ENCODE measurements at places on chromosomes 6 and 20. TPM values are rescaled to one million over a fixed set of nuclear protein-coding genes. Genes with fewer than 3 reads are reported as not detected.

GRCh38 chr6:137731600-137731959 is 135.5 kb upstream of the TNFAIP3 start:
- no peak for DNase-seq

DNA sequence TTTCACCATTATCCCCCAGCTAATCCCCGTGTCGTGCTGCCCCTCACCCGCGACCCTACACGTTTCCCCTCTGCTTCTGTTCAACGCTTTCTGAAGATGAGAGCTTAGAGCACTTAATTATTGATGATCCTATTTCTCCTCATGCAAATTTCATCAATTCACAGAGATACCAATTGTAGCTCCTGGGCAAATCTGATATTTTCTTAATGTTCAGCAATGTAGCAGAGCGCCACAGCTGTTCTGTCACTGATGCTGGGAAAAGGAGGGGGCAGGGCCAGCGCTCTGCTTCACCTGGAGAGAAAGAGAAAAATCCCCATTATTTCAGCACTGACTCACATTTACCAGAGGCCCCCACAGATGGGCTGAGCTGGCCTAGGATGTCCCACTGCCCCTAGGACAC is 121.2 kb downstream of the TTLL2 start:
- no peak for DNase-seq

DNA sequence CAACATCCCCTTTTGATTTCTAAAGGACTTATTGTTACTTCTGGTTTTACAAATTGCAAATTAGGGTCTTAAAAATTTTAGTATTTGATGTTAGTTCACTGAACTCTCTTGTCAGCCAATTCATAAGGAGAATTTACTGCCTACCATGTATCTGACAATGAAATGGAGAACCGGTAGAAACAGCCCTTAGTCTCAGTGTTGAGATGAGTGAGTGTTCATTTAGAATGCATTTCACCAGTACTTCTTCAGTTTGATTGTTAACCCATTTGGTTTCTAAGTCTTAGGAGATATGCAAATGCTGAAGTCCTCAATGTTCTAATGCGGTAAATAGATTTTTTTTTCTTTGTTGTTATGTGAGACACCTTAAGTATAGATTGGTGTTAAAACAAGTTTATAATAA is 616.3 kb upstream of the FLRT3 start:
- DNase-seq: no peak

GRCh38 chr20:58647162-58647795 is 3.8 kb upstream of the STX16 start:
- no peak for DNase-seq

GRCh38 chr6:42724825-42725224 is 2.4 kb upstream of the PRPH2 start:
- DNase-seq: no peak

- no peak for DNase-seq
These were observed 150.4 kb upstream of the HMGN3 start for GRCh38 chr6:79384845-79385244.

DNA sequence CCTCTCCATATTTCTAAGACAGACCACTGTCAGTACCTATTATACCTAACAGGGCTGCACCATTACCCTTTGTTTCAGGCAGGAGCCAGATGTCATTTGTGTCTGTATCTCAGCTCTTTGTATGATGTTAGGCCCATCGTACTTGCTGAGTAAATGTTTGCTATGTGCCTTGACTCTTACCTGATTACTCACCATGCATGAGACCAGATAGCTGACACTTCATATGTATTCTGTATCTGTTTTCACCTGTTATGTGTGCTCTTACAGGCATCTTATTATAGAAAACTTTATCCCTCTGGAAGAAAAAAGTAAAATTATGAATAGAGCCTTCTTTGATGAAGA is 31.7 kb upstream of the ASXL1 start:
- DNase-seq: no peak

- no peak for DNase-seq
These were observed 46.6 kb downstream of the SLC2A12 start for GRCh38 chr6:134005800-134006199.

DNA sequence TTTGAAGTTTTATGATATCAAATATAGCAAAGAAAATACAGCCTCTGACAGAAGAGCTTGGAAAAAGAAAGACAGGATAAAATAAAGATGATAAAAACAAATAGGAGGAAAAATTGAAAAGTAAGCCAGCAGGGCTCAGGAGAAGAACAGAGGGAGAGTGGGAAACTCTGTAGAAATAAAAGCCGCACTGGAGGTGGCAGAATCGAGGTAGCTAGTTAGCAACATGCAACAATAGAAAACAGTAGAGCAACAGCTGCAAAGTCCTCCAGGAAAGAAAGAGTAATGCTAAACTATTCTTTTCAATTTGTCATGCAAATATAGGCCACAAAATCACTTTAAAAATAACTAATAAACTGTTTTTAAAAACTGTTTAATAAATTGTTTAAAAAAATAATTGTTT is 28.8 kb downstream of the HBS1L start:
- no peak for DNase-seq

- DNase-seq: no peak
These were observed 294.1 kb downstream of the TFAP2B start for GRCh38 chr6:51112731-51113130.

DNA sequence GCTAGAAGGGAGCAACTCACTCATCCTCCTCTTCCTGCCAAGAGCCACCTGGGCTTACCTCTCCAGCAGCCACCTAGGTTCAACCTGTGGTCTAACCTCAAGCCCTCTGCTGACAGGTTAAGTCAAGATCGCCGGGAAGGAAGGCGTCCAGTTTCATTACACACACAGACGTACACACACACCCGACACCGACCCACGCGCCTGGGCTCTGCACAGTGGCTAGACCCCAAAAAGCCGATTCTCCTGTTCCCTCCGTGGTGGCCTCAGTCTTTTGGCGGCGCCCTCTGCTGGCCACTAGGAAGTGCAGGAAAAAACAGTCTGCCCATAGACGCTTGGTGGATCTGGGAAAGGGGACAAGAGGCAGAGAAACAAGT is 52.8 kb downstream of the MRPL14 start:
- DNase-seq: peak; percentile 87

DNA sequence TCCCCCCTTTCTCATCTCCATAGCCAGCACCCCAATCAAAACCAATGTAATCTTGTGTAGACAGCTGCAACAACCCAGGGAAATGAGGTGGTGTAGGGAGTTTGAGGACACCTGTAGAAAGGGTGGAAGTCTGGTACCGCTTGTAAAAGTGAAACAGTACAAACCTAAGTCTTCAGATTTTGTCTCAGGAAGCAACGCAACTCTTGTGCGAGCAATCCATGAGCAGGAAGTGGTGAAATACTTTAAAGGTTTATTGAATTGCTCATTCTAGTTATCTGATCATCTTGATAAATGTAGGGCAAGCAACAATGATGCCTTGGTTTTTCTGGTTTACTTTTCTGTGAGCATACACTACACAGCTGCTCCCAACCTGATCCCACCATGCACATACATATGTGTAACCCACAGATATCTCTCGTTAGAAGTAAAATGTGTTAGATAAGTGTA is 71.1 kb upstream of the THEMIS start:
- DNase-seq: no peak

- DNase-seq: no peak
These were observed 145.6 kb upstream of the CARMIL1 start for GRCh38 chr6:25133568-25133967.

GRCh38 chr6:21227486-21227885 is 366.1 kb upstream of the SOX4 start:
- no peak for DNase-seq

DNA sequence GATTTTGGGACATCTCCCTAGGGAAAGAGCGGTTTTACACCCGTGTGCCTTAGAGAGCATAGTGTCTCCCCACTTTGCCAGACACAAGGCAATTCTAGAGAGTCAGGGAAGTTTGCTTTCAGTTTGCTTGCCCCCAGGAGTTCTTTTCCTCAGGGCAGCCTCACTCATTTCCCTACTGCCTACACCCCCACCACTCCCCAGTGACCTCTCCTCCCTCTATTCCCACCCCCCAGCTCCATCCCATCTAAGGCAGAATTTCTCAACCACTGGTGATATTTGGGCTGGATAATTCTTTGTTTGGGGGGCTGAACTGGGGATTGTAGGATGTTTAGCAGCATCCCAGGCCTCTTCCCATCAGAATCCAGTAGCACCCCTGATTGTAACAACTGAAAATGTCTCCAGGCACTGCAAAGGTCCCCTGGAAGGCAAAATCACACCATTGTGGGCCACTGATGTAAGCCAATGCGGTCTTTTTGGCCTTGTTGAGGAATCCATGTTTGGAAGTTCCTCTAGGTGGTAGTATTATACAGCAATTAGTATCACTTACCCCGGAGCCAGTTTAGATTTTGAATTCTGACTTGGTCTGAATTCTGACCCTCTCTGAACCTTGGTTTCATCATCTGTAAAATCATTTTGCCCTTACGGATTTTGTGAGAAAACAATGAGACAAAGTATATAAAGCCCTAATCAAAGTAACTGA is 1.3 kb downstream of the EPPIN start:
- DNase-seq: peak; percentile 9

DNA sequence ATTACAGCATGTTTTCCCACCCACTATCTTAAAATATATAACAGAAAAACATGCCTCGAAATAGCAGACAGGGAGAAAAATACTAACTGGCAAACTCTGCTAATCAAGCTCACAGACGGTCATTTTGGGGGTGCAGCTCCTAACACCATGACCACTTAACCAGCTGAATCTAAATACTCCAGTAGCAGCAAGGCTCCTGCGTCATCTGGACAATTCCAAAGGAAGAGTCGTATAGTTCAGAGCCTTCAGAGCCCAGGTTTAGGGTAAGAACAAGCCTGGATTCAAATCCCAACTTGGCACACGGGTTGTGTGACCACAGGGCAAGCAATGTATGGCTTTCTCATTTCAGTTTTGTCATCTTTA is 81.3 kb upstream of the COL21A1 start:
- DNase-seq: no peak

DNA sequence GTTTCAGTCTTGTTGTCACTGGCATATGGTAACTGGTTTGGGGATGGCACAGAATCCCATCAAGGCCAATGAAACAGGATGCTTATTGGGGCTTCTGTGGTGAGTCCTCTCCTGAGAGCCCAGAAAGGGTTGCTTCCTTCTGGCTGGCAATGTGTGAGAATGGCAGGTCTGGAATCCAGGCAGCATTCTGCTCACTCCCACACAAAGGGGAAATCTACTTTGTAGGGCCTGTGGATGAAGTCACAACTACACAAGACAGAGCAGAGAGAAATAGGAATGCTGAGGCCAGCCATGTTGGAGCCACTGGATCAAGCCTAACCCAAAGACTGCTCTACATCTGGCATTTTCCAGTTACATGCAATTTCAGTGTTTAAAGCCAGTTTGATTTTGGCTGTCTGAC is 15.7 kb downstream of the PLAGL2 start:
- DNase-seq: no peak

GRCh38 chr6:148530394-148530953 is 187.8 kb downstream of the SASH1 start:
- no peak for DNase-seq

DNA sequence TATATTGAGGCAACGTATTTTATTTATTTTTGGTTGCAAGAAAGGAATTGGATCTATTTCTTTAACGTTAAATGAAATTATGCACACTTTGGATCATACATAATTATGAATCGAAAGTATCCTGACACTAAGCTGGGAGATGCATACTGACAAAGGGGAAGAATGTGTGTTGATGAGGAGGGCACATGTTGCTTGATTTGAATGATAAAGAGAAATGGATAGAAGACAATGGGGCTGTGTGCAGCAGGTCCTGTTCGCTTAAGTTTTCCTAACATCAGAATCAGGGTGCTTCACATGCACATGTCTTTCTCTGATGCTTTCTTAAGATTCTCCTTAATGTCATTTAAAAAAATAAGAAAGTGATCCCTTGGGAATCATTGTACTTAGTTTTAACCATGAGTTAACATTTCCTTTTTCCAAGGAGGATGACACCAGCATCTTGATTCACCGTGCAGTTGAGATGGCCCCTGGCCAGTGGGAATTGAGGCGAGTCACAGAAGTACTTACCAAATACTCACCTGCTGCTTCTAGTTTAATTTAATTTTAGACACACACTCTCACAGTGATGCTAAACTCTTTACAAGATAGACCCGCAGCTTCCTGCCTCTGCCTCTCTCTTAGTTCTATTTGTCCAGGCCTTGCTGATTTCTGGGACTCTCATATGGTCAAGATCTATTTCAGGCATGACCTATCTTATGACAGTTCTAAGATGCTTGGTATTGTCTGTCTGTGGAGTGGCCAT is 116.5 kb downstream of the CLIC5 start:
- DNase-seq: no peak

GRCh38 chr6:140379919-140380318 is 1005.5 kb upstream of the CITED2 start:
- DNase-seq: no peak

DNA sequence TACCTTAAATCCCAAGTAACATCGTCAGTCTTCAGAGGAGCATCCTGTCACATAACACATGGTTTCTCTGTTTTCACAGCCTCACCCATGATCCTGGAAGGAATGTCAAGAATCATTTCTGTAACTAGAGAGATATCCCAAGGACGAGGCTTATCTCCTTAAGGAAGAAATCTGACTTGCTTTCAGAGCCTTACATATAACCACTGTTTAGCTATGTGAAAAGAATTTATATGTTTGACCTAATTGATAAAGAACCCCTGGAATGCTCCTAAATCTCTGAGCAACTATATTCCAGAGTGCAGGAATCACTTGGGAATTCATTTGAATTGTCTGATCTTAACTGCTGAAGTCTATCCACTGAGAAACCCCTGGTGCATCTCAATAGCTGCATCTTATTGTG is 243.1 kb downstream of the ALDH8A1 start:
- no peak for DNase-seq

GRCh38 chr6:138814179-138814834 is 18.4 kb downstream of the ECT2L start:
- no peak for DNase-seq

DNA sequence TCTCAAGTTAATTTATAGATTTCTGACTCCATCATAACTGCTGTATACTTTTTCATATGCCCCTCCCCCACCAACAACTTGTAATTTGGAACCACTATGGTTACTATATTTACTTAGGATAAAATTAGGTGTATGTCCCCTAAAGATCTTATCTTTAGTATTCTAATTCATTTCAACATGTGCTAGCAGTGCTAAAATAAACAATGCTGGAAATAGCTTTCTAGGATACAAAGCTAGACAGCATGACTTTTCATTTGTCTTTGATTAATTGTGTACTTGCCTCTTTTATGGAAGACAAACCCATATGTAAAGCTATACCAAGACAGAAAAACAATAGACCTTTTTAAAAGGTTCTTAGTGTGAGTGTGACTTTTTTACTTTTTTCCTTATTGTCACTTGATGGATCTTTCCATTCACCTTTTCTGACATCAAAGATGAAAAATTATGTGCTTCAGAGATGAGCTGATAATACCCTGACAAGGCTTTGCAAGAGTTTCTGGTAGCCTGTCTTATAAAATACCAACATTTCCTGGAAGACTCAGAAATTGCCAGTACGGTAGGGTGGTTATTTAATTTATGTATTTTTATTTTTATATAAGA is 31.2 kb upstream of the POPDC3 start:
- no peak for DNase-seq

The TMEM63B gene
- 13.6 TPM for polyA plus RNA-seq

The TSPYL4 gene
- 17.1 TPM for polyA plus RNA-seq

The GOPC gene
- polyA plus RNA-seq: not detected

The ADGRG6 gene
- polyA plus RNA-seq: 12.4 TPM

The JPH2 gene
- 76.6 TPM for polyA plus RNA-seq

The GPANK1 gene
- 12.8 TPM for polyA plus RNA-seq

The SMLR1 gene
- 0.15 TPM for polyA plus RNA-seq

The MACROD2 gene
- 3.4 TPM for polyA plus RNA-seq

The C6orf58 gene
- polyA plus RNA-seq: 1.3 TPM

The CDK5RAP1 gene
- 24.5 TPM for polyA plus RNA-seq

The NOX3 gene
- polyA plus RNA-seq: not detected
